Choroid plexus epithelial cell (primary cell): ENCODE measurements at places on chromosomes 5 and 9.

- DNase-seq: no peak
Measured at GRCh38 chr5:168940712-168941111, 360.2 kb downstream of the SLIT3 start.

DNA sequence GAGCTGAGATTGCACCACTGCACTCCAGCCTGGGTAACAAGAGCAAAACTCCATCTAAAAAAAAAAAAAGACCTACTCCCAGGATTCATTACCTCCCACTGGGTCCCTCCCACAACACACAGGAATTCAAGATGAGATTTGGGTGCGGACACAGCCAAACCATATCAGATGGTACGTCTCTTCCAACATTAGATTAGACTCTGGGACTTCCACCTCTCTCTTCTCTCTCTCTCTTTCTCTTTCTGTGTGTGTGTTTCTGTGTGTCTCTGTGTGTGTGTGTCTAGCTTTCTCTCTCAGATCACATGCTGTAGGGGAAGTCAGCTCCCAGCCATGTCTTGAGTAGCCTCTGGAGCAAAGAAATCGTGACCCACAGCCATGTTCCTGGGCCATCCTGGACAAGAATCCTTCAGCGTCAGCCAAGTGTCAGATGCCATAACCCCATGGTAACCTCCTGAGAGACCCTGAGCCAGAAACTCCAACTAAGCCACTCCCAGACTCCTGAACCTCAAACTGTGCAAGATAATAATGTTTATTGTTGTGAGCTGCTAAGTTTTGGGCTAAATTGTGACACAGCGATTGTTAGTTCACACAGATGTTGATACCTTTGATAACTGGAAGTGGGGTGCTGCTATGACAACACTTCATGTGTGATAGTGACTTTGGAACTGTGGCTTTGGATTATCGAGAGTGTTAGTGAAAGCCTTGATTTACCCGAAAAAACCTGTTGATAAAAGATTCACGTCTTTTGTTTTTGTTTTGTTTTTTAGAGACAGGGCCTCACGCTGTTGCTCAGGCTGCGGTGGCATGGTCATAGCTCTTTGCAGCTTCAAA lies 4.1 kb upstream of the CMBL start:
- DNase-seq: peak; percentile 62

DNA sequence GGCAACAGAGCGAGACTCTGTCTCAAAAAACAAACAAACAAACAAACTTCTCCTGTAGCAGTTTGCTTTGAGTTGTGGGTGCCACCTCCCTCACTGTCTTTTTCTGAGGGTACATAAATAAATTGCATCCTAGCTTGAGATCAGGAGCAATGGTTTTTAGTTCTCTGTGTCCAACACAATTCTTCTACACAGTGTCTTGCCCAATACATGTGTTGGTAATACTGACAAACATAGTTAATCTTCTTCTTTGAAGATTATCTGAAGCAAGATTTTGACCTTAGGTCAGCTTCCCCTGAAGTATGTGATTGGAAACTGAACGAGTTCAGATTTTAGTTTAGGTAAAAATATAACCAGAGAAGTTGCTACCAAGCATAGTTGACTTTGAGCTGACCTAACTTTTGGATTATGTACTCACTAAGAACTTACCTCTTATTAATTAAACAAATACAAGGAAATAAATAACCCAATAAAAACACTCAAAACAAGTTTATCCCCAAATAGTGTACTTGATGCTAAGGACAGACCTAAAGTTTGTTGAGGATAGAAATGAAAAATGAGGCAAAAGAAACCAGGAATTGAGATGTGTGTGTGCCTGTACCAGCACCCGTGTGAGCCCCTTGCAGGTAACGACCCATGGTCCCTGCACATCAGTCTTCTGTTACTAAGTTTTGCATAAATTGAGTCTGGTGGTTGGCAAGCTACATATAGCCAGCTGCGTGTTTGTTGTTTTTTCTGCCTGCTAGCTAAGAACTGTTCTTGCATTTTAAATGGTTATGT lies 16.2 kb downstream of the TJP2 start:
- DNase-seq: no peak

- peak; percentile 25 for DNase-seq
Measured at GRCh38 chr9:71929223-71929622, 17.8 kb downstream of the C9orf85 start.

- DNase-seq: peak; percentile 28
Measured at GRCh38 chr9:111190347-111190746, 139.7 kb downstream of the OR2K2 start.

- DNase-seq: no peak
Measured at GRCh38 chr9:123500336-123500735, 144.3 kb downstream of the CRB2 start.

DNA sequence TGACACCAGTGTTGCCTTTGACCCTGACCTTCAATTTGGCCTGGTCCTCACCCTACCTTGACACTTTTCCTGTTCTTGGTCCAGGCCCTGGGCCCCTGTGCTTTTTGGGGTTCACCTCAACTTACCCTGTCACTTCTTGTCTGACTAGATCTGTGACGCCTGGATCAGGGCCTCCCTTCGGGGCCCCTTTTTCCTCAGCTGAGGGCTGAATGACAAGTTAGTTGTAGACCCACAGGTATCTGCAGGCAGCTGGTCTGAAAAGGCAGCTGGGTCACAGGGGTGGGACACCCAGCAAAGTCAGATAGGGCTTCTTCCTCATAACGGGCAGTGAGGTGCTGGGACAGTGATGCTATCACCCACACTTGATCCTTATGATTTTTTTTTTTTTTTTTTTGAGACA lies 10.0 kb upstream of the MYORG start:
- no peak for DNase-seq

DNA sequence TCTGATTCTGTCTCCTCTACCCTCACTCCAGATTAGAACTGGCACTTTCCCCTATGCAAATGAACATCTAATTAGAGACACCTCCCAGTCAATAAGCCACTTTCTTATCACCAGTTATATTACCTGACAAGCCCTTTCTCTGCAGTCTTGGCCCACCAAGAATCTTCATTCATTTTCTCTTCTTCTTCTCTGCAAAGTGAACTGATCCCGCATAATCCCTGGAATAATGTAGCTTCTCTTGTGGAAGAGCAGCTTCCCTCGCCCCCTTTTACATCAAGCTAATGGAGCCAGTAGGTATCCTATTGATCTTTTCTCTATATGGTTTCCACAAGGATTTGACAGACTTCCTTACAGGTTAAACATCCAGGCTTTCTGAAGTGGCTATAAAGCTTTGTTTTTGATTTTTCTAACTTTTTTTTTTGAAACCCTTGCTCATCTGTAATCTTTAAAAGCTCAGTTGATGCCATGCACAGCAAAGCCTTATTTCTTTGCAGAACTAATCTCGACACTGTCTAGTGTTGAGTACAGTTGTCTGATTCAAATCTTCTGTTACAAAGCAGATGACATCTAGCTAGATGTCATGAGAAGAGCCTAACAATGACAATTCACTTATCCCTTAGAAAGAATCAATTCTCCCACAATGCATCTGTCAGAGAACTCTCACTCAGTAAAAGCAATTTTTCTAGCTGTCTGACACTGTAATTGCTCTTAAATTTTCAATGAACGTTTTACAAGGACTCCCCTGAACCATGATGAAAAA lies 281.4 kb downstream of the ISL1 start:
- no peak for DNase-seq

GRCh38 chr5:91635950-91636734 lies 253.0 kb upstream of the ARRDC3 start:
- peak; percentile 9 for DNase-seq

- peak; percentile 32 for DNase-seq
Measured at GRCh38 chr5:137605411-137605810, 106.3 kb upstream of the SPOCK1 start.

- DNase-seq: no peak
Measured at GRCh38 chr9:37398464-37399025, 24.0 kb upstream of the GRHPR start.

GRCh38 chr9:98790134-98790841 lies 6.1 kb downstream of the ANKS6 start:
- no peak for DNase-seq

- DNase-seq: no peak
Measured at GRCh38 chr5:132237670-132238069, 10.0 kb upstream of the P4HA2 start.

DNA sequence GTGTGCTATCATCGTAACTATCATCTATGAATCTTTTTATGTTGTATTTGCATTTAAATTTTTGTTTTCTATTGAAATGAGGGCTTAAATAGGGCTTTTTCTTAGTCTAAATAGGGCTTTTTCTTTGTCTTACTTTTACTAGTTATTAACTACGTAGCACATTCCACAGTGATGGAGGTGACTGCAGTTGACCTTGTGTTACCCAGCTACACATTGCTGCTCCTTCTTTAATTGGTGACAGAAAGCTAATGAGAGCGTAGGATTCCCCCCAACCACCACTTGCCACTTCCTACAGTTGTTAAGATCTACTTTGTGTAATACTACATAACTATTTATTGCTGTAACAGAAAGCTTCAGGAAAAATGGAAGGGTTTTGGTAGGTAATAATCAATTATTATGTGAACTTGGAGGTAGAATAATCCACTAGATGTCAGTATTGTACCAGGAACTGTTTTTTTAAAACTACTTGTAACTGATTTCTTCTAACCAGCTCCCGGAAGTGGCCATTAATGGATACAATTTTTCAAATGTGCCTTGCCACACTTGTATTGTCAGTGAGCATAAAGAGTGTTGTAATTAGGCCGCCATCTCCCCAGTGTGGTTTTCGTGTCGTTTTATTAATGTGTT lies 18.0 kb downstream of the MTRR start:
- peak; percentile 76 for DNase-seq
